OCI-LY7 (cell line): ENCODE measurements at places on chromosomes 12 and 14.

DNA sequence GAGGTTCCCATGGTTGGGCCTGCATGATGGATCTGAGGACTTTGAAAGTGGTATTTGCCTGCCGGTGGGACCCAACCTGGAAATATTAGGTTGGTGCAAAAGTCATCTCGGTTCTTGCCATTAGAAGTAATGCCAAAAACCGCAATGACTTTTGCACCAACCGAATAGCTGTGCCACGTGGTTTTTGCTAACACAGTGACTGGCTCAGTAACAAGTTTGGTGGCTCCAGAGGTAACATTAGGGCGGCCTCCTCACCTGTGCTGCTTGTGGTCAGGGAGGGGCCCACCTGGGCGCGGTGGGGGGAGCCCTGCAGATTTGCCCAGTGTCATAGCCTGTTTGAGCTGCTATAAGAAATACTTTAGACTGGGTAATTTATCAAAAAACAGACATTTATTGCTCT, 1.8 kb downstream of the BDKRB2 start:
- peak; percentile 12 for DNase-seq

GRCh38 chr12:60489071-60489470, 893.2 kb downstream of the SLC16A7 start:
- no peak for DNase-seq

DNA sequence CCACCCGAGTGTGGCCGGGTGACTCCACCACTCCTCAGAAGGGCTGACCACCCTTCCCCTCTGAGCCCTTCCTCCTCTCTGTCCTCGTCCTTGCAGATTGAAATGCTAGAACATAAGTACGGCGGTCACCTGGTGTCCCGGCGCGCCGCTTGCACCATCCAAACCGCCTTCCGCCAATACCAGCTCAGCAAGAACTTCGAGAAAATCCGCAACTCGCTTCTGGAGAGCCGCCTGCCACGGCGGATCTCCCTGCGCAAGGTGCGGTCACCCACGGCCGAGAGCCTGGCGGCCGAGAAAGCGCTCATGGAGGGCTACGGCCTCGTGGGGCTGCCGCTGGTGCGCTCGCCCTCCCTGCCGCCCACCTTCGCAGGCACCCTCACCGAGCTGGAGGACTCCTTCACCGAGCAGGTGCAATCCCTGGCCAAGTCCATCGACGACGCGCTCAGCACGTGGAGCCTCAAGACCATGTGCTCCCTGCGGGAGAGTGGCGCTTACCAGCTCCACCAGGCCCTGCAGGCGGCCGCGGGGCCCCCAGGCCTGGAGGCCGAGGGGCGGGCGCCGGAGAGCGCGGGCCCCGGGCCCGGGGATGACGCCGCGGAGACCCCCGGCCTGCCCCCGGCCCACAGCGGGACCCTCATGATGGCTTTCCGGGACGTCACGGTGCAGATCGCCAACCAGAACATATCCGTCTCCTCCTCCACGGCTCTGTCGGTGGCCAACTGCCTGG, 71.8 kb downstream of the IQSEC3 start:
- no peak for DNase-seq

DNA sequence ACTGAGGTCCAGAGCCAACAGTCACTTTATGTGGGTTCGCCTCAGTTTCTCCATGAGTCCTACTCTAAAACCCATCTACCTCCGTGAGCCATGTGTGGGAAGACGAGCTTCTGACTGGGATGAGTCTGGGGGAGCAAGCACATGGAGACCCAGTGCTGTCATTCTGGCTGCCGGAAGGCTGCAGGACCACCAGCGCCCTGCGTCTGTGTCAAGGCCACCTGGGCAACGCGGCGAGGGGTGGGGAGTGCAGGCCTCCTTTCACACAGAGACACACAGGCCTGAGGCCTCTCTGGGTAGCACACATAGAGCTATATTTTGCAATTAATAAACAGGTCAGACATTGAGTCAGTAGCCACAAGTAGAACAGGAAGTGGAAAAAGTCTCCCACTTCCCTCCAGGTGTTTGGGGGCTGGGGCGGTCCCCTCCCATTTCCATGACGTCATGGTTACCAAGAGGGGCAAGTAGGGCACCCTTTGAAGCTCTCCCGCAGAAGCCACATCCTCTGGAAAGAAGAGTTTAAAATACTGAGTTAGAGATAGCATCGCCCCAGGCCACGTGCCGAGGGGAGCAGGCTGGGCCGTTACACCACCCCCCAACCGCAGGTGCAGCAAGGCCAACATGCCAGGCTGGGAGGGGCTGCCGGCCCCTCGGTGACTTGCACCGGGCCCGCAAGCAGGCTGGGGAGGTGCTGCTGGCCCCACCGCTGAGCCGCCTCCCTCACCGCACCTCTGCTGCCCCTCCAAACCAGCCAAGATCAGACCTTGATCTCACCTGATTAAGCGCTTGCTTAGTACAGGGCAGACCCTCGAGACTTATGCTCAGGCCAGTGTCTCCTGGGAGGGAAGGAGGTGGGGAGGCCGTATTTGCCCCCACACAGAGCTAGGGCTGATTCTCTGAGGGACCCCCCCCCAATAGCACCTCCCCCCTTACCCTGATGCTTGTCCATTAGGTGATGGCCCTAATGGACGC, 32.7 kb downstream of the DAD1 start:
- peak; percentile 100 for DNase-seq

DNA sequence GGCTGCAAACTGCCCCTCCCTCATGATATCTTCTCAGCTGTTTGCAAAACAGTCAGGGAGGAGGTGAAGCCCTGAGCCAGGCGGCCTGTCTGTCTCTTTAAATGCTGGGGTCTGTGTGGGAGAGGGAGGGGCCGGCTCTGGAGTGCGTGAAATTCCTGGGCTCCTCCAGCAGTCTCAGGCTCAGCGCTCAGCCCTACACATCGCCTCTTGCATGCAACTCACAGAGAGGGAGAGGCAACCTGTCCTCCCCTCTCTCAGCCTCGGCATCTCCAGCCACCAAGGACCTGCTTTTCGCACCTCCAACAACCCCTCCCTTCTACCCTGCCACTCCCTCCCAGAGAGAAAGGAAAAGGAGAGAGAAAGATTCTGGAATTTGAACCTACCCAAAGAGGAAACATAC, at the start of gene NRXN3:
TSS of gene NRXN3 (plus strand) at position 171 of the 400 bp plus-strand sequence. CDS start 72,721 bp downstream, outside the sequence.
- no peak for DNase-seq

DNA sequence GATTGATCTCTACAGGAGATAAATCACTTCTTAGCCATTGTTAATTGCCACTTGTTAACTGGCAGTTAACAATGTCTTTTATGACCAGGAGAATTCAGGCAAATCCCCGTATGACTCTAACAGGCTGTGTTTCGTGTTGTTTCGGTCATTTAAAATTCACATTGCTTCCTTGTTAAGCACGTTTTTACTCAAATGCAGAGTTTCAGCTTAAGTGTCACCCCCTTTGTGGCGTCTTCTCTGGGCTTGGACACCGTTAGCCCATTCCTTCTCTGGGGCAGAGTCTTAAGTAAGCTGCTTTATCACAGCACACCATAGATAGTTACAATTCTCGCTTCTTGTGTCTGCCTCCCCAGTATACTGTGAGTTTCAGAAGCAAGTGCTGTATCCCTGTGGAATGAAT, 205.4 kb downstream of the EPS8 start:
- no peak for DNase-seq

GRCh38 chr12:22275843-22276242, 58.7 kb downstream of the ST8SIA1 start:
- no peak for DNase-seq

DNA sequence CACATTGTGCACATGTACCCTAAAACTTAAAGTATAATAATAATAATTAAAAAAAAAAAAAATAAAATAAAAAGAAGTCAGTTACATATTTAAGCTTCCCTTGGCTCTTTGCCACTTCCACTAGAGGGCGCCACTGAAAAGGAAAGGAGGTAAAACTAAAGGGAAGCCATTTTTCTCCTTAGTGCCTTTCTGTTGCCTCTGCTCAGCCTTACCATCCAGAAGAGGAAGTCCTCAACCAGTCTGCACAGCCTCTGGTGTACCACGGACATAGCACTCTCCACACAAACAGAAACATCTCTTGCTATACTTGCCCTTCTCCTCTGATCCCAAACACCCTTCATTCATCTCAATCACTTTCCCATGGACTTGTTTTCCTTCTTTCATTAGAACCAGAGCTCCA, 169.0 kb upstream of the EEA1 start:
- peak; percentile 87 for DNase-seq

DNA sequence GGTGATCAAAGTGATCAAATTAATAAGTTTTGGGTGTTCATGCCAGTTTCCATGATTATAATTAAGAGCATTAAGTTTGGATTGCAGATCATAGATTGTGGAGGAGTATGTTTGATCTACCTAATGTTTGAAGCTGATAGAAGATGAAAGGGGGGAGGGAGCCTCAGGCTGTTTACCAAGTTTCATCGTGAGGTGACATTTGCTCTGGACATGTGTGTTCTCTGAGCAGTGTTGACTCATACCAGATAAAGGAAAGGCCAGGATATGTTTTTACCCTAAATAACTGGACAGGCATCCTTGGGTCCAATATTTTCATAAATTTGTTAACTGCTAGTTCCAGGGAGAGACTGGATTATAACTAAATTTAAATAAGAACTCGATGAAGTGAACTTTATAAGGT, 3.5 kb upstream of the SEL1L start:
- DNase-seq, result no peak

DNA sequence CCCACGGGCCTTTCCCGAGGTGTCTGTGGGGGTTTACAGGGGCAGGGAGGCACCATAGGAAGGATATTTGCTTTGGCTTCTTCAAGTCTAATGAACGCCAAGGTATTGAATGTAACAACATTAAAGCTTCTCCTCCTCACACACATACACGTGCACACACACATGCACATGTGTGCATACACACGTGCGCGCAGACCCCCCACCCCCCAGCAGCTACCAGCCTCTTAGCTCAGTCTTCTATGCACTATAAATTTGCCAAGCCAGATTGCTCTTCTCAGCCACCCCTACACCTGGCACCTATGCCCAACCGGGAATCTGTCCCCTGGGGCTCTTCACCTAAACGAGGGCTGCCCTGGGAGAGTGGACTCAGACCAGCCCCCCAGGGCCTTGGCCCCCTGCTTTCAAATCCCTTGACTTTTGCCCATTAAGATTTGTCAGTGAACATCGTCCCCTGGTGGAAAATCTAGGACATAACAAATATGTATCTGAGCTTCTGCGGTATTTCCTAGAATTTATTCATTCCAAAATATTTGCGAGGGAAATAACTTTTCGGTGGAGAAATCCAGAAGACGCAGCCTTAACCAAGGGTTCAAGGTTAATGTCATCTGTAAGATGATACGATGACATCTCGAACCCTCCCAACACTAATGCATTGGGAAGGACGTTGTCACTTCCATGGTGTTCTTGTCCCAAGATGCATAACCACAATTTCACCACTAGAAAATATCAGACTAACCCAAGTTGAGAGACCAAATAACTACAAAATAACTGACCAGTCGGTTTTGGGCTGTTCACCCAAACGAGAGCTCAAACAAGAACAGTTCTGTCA, 330.4 kb downstream of the MED13L start:
- DNase-seq, result no peak

DNA sequence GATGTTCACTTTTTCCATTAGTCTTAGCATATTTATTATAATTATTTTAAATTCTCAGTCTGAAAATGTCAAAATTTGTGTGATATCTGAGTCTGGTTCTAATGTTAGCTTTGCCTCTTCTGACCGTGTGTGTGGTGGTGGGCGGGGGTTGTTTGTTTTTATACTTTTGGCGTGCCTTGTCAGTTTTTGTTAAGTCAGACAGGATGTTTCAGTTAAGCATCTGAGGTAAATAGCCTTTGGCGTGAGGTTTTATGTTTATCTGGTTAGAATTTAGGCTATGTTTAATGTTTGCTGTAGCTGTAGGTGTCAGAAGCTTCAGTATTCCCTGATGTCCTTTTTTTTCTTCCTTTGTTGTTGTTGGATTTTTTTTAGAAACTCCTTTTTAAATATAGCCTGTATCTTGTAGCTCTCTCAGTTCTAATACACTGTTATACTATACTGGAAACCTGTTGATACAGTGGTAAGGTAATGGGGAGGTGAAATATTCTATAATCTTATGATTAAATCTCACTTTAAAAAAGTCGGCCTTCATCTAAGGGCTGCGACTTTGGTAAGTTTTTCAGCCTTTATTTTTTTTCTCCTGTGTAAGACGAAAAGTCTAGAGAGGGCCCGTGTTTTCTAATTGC, 111.6 kb downstream of the SCAF11 start:
- no peak for DNase-seq

DNA sequence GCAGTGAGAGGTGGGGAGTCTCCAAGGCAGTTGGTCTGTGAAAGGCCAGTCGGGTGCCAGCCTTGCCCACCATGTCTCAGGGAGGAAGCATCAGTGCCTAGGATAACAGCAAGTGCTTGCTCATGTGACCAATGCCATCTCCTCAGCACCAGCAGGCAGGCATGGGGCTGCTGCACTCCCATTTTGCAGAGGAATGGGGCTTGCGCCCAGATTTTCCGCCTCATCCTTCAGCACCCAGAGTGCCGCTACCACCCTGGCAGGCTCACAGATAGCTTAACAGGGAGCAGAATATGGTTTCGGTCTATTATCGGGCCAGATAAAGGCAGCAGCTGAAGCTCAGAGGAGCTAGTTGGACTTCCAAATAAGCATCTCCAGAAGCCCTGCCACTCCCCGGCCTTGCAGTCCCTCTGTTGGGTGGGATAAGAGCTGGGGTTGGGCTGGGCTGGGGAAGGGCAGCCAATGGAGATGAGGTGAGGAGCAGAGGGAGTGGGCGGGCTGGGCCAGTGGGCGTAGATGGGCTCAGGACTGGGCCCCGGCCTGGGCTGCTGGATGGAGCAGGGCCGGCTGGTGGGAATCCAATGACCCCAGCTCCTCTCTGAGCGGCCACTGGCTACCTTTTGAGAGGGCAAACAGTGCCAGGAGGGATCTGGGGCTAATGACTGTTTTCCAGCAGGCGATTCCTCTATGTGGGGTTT, 8.4 kb upstream of the KRT80 start:
- DNase-seq, result no peak

GRCh38 chr12:8078398-8078797, 3.7 kb upstream of the NECAP1 start:
- DNase-seq, result peak; percentile 66

- no peak for DNase-seq
Measured at GRCh38 chr12:121093487-121093891, 39.2 kb upstream of the P2RX7 start.

GRCh38 chr14:57493467-57494181, at the start of gene CCDC198:
Gene CCDC198 (minus strand): TSS chr14:57493857. CDS start chr14:57493715, 142 bp downstream.
- no peak for DNase-seq

DNA sequence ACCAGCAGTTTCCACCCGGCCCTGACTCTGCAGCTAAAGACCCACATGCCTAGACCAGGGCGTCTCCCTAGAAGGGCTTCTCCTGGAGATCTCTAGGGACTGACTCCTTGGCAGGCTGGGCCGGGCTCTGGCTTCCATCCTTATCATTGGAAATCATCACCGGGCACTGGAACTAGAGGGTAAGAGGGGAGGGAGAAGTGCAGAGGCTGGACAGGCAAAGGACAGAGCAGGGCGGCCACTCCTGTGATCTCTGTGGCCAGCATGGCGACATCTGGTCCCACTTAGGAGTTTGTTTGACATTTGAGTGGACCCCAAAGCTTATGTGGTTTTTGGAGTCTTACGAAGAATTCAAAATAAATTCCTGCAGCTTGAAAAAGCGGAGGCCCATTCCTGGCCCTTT, 7.1 kb downstream of the LTBP2 start:
- no peak for DNase-seq
